ENCODE measurements at places on chromosomes 4 and X. TPM values are rescaled to one million over a fixed set of nuclear protein-coding genes. Genes with fewer than 3 reads are reported as not detected.

Gene LEF1
- total RNA-seq: 18.4 TPM

Gene HTRA3
- total RNA-seq: 0.08 TPM

Gene CDS1
- total RNA-seq: 0.05 TPM

DNA sequence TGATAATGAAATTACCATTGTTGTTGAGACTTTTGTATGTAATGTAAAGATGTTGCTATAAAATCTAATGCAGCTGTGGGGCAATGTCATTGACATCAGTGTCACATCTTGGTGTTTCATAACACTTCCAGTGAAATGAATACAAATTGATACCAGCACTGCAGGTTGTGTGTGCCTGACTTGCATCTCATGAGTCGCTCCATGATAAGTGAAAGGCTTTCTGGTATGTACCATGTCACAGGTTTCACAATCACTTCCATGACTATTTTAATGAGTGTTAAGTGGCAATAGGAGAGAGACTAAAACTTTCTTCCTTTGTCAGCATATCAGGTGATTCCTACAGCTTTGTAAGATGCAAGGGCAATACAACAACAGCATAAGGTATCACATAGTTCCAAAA, 94.4 kb downstream of the ABCB7 start:
- no peak for DNase-seq

- DNase-seq: no peak
These were observed 16.8 kb downstream of the FGFR3 start for GRCh38 chr4:1809754-1810502.

- DNase-seq: no peak
These were observed 16.2 kb downstream of the SH3RF1 start for GRCh38 chr4:169254546-169254983.

GRCh38 chr4:67475155-67475554, 70.1 kb downstream of the CENPC start:
- no peak for DNase-seq

- DNase-seq: no peak
These were observed 78.1 kb upstream of the GPC4 start for GRCh38 chrX:133493366-133493765.

GRCh38 chr4:76087007-76087769, 12.7 kb downstream of the ART3 start:
- no peak for DNase-seq

DNA sequence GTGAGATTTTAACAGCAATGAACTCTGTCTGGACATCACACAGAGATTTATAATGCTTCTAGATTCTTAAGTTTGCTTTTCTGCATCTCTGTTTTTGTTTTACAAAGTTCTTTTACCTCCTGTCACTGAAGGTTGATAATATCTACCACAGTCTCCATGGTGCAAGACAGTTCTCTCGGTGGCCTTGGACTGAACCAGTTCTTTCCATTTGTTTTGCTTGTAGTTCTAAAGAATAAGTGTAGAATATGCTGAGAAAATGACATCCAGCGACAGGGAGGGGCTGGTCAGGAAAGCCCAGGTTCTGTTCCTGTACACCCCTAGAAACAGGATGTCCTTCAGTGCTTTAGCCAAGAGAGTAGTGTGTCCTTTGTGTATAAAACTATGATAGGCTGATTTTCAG, 1079.5 kb upstream of the INTU start:
- no peak for DNase-seq

- DNase-seq: no peak
These were observed 57.2 kb downstream of the BMP15 start for GRCh38 chrX:50967736-50968135.

DNA sequence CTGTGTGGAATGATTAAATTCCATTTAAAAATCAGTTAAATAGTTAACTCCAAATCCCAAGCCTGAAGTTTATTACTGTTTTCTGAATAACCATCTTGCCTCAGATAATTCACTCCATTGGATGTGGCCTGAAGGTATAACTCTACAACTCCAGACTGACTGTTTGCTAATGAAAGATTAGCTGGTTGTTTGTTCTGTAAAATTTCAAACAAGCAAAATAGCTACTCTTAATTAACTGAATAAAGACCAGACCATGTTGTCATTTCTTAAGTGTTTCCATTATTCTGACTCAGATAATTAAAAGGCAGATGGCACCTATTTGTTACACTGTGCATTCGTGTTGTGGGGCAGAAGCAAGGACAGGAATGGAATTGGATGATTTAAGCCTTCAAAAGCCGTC, 78.5 kb upstream of the DDIT4L start:
- no peak for DNase-seq

GRCh38 chr4:57158221-57158620, 48.0 kb upstream of the IGFBP7 start:
- DNase-seq: no peak

- DNase-seq: no peak
These were observed 512.0 kb upstream of the FAT1 start for GRCh38 chr4:187235456-187236170.

DNA sequence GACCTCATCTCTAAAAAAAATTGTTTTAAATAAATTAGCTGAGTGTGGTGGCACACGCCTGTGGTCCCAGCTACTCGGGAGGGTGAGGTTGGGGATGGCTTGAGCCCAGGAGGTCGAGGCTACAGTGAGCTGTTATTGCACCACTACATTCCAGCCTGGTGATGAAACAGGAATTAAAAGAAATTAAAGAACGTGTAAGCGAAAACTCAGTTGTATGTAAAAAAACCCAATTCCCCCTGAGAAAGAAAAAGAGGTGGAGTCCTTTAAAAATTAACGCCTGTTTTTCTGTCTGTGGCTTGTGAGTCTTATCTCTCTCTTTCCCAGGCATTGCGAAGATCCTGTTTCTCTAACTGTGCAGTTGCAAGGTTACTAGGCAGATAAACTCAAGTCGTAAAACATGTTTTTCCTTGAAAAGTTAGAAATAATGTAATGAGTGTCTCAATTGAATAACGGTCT, 22.1 kb downstream of the EPGN start:
- no peak for DNase-seq

- DNase-seq: no peak
These were observed 23.4 kb downstream of the STIM2 start for GRCh38 chr4:26884026-26884425.

GRCh38 chrX:68842781-68843581, 14.2 kb downstream of the EFNB1 start:
- DNase-seq: no peak

DNA sequence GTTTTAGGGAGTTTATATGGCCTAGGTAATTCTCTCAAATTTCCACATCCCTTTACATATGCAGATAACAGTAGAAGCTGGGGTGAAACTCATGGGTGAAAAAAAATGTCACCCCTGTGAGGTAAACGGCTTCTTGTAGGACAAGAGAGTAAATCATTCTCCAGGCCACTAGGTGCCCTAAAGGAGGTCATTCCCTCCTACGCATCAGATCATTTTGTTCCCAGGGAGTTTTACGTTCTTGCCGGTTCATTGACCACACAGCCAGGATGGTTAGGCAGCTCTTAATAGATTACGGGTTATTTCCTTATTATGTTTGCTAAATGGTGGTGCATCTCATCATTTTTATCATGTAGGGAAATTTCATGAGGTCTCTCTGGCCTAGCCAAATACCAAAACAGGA, 225.8 kb upstream of the NOCT start:
- DNase-seq: peak; percentile 1
